ENCODE measurements at places on chromosomes 4 and X. TPM values are rescaled to one million over a fixed set of nuclear protein-coding genes. Genes with fewer than 3 reads are reported as not detected.

DNA sequence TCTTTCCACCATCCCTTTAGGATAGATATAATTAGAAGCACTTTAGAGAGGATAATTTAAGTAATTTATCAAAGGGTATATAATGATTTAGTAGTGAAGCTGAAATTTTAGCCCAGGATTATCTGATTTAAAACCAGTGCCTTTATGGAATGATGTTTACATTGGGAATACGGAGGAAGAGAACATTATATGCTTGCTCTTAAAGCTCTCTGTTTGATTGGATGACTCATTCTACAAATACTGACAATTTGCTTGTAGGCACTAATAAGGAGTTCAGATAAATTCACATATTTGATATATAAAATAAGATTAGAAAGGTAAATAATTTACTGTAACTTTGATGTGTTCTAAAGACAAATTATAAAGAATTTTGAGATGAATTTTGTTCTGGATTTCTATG is 84.7 kb downstream of the SH3BGRL start:
- H3K36me3 ChIP-seq, result no peaks in the 10 kb centered on the region
- no peak for DNase-seq
- no peak overlapping the region for H3K4me3 ChIP-seq
- no peak overlapping the region for H3K27ac ChIP-seq
- no peaks in the 10 kb centered on the region for H3K4me1 ChIP-seq

DNA sequence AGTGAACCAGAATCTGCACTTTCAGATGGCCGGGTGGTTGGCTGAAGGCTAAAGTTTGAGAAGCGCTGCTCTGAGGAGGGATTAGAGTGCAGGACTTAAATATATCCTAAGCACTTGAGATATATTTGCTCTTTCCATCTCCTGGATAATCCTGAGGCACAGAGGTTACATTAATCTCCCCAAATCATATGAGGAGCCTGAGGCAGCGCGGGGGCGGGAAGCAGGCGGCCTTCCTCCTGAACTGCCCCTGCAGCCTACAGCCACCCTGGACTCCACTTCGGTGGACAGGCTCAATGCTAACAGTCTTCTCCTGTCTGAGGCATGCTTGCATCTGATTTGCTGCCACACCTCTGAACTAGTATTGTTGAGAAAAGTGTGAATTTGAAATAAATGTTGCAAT is 72.5 kb downstream of the AFAP1 start:
- no peak for DNase-seq
- no peaks in the 10 kb centered on the region for H3K27me3 ChIP-seq
- no peak overlapping the region for H3K27ac ChIP-seq
- no peak overlapping the region for H3K4me3 ChIP-seq
- no peaks in the 10 kb centered on the region for H3K4me1 ChIP-seq
- H3K36me3 ChIP-seq, result no peaks in the 10 kb centered on the region

- H3K4me3 ChIP-seq, result no peak overlapping the region
- no peaks in the 10 kb centered on the region for H3K27me3 ChIP-seq
- no peaks in the 10 kb centered on the region for H3K36me3 ChIP-seq
- no peaks in the 10 kb centered on the region for H3K4me1 ChIP-seq
- H3K27ac ChIP-seq, result no peak overlapping the region
- DNase-seq, result no peak
Observed at GRCh38 chr4:153067376-153067775, 131.3 kb downstream of the FHDC1 start.

The TBC1D8B gene
- polyA plus RNA-seq, result 0.16 TPM

GRCh38 chrX:132188175-132188574 is 31.1 kb downstream of the RAP2C start:
- H3K27ac ChIP-seq, result no peak overlapping the region
- H3K27me3 ChIP-seq, result no peaks in the 10 kb centered on the region
- no peak for DNase-seq
- no peak overlapping the region for H3K4me3 ChIP-seq
- H3K36me3 ChIP-seq, result no peaks in the 10 kb centered on the region

DNA sequence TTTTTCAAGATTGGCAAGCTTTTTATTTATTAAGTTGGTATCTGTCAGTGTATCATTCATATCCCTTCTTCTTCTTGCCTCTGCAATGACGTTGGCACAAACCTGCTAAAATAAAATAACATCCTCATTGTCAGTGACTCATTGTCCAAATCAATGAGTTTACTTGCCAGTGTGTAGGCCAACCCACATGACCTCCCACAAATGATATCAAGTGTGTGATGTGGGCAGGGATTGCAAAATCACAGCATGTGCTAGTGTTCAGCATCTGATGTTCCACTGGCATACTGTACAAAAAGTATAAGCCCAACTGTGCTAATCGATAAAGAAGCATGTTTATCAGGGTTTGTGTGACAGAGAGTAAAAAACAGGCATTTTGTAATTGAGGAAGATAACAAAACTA is 25.5 kb downstream of the GPAT3 start:
- no peaks in the 10 kb centered on the region for H3K27me3 ChIP-seq
- peaks cover 63% of the 10 kb centered on the region for H3K4me1 ChIP-seq
- DNase-seq, result peak; percentile 85
- H3K27ac ChIP-seq, result no peak overlapping the region
- no peak overlapping the region for H3K4me3 ChIP-seq
- no peaks in the 10 kb centered on the region for H3K36me3 ChIP-seq

The DACH2 gene
- not detected for polyA plus RNA-seq

The NUDT10 gene
- not detected for polyA plus RNA-seq

GRCh38 chr4:55336138-55337034 is 9.7 kb upstream of the SRD5A3 start:
- no peaks in the 10 kb centered on the region for H3K36me3 ChIP-seq
- H3K27ac ChIP-seq, result no peak overlapping the region
- H3K4me3 ChIP-seq, result no peak overlapping the region
- peaks cover 2% of the 10 kb centered on the region for H3K4me1 ChIP-seq

GRCh38 chrX:44785652-44786051 is 58.2 kb upstream of the DUSP21 start:
- no peak overlapping the region for H3K4me3 ChIP-seq
- H3K36me3 ChIP-seq, result no peaks in the 10 kb centered on the region
- H3K4me1 ChIP-seq, result no peaks in the 10 kb centered on the region
- H3K27ac ChIP-seq, result no peak overlapping the region

The EDA gene
- 0.20 TPM for polyA plus RNA-seq

DNA sequence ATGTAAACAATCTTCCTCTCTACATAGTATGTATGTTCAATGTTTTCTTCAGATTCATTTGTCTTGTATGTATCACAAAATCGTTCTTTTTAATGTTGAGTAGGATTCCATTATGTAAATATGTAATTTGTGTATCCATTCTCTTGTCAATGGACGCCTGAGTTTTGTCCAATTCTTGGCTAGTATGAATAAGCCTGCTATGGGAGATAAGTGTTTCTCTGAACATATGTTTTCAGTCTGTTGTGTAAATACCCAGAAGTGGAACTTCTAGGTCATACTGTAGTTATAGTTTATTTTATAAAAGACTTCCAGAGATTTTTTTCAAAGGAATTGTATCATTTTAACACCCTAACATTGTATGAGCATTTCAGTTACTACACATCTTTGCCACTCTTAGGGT is 2.8 kb downstream of the SMIM31 start:
- H3K4me1 ChIP-seq, result no peaks in the 10 kb centered on the region
- H3K36me3 ChIP-seq, result no peaks in the 10 kb centered on the region
- no peak for DNase-seq
- H3K27ac ChIP-seq, result no peak overlapping the region
- no peak overlapping the region for H3K4me3 ChIP-seq

DNA sequence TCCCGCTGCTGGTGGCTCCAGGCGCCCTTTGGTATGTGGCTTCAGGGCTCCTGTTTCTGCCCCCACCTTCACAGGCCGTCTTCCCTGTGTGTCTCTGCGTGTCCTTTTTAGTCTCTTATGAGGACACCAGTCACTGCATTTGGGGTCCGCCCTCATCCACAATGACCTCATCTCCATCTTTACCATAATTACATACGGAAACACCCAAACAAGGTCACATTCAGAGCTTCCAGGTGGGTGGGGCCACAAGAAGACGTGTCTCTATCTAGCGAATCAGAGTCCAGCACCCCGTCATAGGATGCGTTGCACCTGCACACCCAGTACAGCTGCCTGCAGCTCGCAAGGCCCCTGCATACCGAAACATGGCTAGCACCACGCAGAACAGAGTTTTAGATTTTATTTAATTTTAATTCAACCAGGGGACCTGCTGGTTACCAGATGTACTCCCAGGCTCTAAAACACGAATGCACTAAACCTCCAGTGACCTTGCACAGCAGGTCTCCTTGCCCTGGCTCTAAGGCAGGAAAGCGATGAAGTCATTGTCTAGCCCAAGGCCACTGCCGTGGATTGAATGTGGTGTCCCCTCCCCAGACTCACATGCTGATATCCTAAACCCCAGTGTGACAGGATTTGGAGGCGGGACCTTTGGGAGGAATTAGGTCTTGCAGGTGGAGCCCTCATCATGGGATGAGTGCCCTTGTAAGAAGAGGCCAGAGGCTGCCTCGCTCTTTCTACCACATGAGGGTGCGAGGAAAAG is 30.3 kb downstream of the ABLIM2 start:
- DNase-seq, result no peak
- H3K36me3 ChIP-seq, result no peaks in the 10 kb centered on the region
- H3K27me3 ChIP-seq, result no peaks in the 10 kb centered on the region
- no peaks in the 10 kb centered on the region for H3K4me1 ChIP-seq
- no peak overlapping the region for H3K27ac ChIP-seq

DNA sequence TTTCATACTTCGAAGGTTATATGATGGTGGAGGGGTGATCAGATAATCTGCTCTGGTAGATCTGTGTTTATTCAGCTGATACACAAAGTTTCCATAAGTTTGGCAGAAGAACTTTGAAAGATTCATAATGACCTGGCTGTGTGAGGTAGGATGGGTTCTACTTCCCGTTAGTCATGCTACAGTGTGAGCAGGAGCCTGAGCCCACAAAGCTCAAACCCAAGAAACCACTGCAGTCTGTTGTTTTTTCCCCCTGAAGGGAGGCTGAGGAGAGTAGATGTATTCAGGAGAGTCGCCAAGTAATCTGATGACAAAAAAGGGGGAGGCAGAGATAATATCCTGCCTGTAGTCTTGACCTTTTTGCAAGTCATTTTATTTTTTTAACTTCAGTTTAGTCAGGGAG is 52.8 kb upstream of the PPP3CA start:
- H3K27me3 ChIP-seq, result no peaks in the 10 kb centered on the region
- no peak for DNase-seq
- H3K4me1 ChIP-seq, result no peaks in the 10 kb centered on the region
- no peak overlapping the region for H3K27ac ChIP-seq
- no peak overlapping the region for H3K4me3 ChIP-seq
- no peaks in the 10 kb centered on the region for H3K36me3 ChIP-seq

The GPR82 gene
- polyA plus RNA-seq, result 2.0 TPM

The EVC2 gene
- 0.04 TPM for polyA plus RNA-seq

Data from CD14-positive monocyte (primary cell).